Foreskin melanocyte (primary cell): ENCODE measurements at places on chromosomes 7 and 10.

- DNase-seq: no peak
These were observed 198.4 kb downstream of the PCLO start for GRCh38 chr7:82964150-82964882.

DNA sequence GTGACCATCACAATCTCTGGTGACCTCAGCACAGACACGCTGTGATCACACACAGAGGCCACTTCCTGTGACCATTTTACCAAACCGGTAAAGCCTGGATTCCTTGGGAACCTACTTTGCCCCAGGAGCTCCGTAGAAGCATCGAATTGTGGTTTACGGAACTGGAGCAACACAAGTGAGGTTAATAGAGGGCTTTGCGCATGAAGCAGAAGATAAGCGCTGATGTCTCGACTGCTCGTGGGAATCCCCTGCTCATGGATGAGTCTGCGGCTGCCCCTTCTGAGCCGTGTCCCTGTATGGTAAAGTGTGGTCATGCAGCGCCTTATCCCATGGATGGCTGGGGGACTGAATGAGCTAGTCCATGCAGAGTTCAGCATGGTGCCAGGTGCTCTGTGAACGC is 53.6 kb downstream of the VIPR2 start:
- DNase-seq: no peak

DNA sequence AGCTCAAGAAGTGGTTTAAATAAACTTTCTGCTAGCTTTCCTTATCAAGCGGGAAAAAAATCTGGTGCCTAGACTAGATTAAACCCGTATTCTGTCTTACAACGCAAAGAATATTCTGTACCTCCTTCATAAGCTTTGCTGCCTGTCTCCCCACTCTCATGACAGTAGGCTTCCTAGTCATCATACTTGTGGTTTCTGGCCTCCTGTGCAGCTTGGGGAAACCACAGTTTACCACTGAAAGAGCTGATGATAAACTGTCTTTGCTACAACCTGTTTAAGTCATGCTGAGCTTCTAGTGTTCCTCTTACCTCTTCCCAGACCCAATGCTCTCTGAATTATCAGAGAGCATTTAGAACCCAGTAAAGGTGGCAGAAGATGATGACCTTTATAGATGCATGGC is 55.0 kb downstream of the PODXL start:
- no peak for DNase-seq

DNA sequence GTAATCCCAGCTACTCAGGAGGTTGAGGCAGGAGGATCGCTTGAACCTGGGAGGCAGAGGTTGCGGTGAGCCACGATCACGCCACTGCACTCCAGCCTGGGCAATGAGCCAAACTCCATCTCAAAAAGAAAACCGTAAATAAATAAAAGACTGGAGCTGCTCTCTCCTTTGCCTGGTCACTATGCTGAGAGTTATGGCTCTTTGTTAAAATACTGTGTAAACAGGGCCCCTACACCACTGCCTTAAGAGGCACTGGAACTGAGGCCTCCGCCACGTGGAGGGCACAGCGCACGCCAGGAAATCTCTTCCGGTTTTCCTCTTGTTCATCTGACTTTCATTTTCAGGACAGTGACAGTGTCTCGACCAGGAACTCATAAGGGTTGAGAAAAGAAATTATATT is 123.3 kb downstream of the PAXIP1 start:
- no peak for DNase-seq

DNA sequence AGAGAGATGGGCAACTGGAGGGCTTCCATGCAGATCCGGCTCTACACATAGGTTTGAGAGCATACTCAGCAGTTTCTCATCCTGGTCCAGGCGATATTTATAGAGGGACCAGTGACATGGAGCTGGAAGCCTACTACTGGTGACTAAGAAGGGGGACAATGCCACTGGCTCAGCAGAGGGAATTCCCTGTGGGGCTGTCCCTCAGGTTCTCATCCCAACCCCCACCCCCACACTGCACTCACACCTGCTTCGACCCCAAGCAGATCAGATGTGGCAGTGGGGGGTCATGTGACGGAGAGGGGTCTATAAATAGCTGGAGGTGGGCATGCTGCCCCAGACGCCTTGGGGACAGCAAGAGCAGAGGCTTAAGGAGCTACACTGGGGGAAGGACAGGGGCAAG is at the start of gene CLCN1:
CLCN1 (plus strand) TSS at position 336 of the 400 bp plus-strand sequence. CDS start 102 bp downstream, outside the sequence.
- no peak for DNase-seq

DNA sequence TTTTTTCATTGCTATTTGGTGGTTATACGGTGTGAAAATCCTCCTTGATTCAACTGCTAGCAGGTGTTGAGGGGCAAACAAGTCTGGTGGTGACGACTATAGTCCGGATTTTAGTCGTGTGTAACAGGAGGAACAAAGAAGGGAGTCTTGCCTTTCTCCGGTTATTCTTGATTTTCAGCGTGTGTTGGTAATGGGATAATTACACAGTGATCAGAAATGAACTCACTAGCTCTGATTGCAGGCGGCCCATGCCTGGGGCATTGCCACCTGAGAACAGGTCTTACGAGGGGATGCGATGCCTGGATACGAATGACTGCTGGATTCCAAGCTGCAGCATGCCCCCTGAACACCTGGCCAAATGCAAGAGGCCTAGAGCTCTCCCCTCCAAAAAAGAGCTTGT is 72.8 kb downstream of the CAMK1D start:
- no peak for DNase-seq

- DNase-seq: peak; percentile 50
These were observed at the start of gene TRIM8 for GRCh38 chr10:102644066-102644645. Gene TRIM8 (plus strand): TSS chr10:102644479. CDS start chr10:102644618, 139 bp downstream.

DNA sequence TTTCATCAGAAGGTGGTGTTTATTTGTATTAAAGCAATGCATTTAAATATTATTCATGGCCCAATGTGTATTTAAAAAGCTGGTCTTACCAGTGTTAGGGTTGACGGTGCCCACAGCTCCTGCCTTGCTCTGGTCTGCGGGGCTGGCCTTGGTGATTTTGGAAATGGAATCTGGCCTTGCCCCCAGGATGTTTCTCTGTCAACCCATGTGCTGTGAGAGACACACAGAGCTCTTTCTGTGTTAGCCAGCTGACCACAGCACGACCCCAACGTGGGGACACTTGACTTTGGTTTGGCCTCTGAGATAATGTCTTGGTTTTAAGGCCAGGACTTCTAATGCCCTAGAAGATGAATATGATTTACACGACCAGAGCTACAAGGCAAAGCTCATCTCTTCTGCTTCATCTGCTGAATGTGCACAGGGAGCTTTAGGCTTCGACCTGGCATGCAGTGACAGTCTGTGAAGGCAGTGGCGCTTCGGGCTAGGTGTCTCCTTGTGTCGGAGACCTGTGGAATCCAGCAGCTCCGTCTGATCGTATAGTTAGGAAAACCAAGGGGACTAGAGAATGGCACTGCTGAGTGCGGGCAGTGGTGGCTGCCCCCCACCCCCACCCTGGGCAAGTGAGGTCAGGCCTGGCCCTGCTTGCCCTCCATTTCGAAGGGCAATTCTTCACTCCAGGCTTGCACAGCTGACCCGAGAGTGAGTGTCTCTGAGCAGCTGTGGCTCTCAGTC is 246.1 kb downstream of the EBF3 start:
- no peak for DNase-seq

GRCh38 chr7:122972056-122972455 is 23.4 kb downstream of the TAS2R16 start:
- DNase-seq: no peak

DNA sequence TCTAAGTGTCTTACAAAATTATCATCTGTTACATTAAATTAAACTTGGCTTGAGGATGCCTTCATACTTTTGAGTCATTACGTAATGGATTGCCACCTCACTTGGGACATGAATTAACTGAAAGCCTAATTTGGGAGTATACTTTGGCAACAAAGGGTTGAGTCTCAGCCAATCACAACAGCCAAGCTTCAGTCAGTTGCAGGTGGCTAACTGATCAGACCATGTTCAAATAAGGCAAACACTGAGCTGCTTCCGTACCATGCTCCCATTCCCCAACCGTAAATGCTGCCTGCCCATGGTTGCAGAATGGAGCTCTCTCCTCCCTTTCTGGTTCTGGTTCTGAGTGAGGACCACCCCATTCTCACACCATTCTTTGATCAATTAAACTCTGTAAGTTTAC is 92.9 kb upstream of the STK17A start:
- DNase-seq: no peak

GRCh38 chr7:27866256-27866655 is 126.3 kb downstream of the TAX1BP1 start:
- DNase-seq: no peak

DNA sequence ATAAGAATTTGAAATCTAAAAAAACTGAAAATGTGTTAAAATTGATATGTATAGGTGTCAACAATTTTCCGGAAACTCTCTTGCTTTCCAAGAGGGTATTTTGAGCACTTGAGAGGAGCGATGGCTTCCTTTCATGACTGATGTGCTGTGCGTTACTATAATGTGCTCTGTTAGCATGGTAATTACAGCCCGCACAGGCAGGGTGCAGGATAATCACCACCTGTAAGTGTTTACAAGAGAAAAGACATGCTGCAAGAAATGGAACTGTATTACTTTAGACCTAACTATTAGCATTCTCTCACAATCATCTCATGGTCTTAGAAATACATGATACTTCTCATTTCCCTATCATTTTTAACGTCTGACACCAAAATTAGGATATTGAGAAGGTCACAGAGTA is 92.4 kb upstream of the ADARB2 start:
- DNase-seq: no peak

DNA sequence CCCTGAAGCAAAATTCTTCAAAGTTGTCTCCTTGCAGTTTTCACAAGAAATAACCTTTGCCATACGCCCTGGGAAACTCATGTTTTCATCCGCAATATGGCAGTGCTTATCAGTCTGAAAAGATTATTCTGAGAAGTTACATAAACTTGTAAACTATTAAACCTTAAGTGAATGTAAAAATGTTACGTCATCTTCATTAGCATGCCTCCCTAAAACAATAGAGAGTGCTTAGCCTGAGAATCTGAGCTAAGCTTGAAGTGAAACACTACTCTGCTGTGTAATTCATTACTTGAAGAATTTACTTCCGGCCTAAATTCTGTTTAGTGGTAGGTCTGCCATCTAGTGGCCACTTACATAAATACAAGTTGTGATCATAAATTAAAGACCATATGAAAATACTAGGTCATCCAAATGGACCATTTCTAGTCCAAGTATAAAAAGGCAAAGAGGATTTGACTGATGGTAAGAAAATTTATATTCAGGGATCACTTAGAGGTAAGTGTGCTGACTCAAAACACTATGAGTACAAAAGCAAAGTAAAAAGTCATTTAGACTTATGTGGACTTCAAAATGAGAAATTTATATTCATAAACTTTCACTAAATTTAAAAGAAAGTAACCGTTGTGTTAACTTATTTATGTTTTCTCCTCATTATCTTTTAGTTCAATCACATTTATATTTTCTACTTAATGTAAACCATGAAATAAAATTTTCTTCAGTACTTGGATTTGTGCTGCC is 745.1 kb upstream of the LRRTM3 start:
- DNase-seq: peak; percentile 55

DNA sequence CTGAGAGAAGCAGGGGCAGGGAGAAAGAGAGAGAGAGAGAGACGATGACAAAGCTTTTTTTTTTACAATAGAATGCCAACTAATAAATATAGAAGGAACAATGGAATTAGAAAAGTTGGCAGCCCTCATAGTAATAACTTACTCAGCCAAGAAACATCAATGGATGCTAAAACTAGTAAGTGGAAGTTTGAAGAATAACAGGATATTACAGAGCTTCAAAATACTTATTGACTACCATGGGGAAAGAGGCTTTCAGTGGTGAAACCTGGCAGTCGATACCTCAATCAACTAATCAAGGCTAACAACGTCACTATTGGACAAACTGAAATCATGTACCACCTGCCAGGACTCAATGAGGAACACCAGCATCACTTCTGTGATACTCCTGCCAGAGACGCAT is 100.5 kb upstream of the LRRC4 start:
- DNase-seq: no peak

DNA sequence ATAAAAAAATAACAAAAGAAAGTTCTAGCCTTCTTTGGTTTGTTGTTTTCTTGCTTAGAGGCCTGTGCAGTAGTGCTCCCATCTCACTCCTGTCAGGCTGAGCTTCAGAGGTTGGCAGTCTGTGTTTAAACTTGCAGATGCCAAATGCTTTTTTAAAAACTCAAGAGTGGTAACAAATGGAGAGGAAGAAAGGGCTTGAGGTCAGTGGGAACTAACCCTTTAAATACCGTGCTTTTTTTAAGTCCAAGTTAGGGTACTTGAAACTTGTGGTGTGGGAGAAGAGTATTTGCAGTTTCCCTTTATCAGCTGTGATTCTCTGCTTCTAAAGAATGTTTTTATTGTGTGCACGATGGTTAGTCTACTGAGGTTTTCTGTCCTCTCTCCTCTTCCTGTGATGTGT is 29.4 kb downstream of the ZRANB1 start:
- DNase-seq: peak; percentile 29

DNA sequence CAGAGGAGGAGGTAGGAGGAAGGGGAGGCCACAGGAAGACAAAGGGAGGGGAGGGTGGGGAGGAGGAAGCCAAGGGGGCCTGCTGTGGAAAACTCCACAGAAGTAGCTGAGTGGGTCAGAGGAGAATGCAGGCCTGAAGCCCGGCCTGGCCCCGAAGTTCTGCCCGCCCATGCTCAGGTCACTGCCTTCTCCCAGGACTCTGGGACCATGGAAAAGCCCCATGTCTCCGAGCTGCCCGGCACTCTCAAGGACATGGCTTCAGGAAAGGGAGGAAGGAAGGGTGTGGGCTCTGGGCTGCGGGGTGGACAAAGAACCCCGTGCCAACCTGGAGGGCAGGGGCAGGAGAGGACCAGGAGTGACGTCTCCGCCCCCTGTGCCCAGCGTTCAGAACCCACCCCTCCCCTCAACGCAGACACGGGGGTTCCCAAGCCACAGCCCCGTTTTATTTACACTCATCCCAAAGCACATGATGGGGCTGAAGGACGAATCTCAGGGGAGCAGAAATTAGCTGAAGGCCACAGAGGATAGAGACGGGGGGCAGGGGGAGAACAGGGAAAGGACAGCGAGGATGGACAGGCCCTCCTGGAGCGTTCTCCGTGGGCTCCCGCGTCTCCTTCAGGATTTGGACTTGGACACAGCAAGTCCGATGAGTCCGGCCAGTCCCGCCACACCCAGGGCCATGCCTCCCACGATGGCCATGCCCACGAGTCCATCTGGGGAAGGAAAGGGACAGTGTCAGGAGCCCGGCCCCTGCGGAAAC is 1.8 kb upstream of the CLDN15 start:
- no peak for DNase-seq

DNA sequence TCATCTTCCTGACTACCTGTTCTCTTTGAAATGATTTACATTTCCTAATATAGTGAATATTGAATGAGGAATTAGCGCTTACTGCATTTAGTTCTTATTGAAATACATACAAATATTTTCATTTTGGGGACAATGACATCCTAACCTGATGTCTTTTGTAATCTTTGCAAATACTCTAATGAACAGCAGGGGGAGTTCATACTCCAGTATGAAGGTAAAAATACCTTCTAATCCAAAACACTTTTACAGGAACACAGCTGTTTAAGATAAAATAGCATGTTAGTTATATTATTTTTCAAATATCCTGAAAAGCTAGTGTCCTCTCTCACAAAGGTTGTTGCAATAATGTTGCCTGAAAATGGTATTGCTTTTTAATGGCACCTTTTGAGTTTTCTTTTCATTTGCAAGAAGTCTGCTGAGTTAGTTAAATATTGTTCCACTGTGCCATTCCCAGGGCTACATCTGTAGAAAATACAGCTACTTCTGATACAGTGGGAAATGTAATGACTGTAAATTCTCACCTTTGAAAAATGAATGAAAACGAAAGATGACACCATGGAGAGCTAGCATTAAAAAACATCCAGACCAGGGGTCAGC is 400.0 kb downstream of the PHF14 start:
- peak; percentile 8 for DNase-seq

- no peak for DNase-seq
These were observed 86.8 kb upstream of the KMT2C start for GRCh38 chr7:152522571-152523067.
